ENCODE measurements at places on chromosomes 7 and 10.

- DNase-seq, result no peak
These were observed 14.2 kb downstream of the DUSP5 start for GRCh38 chr10:110511734-110512449.

- DNase-seq, result no peak
These were observed 57.1 kb upstream of the IGFBP3 start for GRCh38 chr7:45978010-45978681.

DNA sequence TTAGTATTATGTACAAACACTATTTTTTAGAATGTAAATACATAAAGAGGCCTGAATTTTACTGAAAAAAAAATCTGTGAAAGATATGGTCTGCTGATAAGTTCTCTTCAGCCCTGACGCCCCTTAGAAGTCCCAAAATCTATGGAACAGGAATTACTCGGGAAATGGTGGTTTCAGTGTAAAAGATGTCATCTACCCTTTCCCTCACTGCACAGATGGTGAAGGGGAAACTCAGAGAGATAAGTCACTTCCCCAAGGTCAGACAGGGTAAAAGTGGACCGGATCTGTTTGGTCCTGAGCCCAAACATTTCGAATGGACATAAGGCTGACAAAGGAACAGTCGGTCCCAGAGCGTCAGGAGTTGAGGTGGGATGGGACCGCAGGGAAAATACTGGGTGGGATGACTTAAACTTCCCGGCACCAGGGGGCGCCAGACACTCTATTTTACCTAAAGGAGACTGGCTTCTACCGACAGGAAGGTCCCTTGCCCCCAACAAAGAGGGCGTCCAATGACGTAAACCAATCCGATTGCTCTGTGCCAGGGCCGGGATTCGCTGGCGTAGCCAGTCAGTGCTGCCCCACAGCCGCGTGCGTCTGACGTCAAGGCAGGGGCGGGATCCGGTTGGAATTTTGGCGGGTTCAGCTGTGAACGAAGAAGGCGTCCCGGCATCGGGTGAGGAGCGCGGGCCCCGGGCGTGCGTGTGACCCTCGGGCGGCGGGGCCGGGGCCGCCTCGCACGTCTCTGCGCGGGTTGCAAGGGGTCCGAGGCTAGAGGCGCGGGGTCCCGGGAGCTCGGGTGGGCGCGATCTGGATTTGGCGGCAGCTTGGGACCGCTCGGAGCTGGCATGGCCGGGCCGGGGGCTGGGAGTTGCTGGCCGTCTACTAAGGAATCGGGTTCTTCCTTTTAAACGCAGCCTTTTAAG lies at the start of gene MCM10:
Gene MCM10, plus strand, starts transcription at position 625 of the 923 bp plus-strand sequence. CDS start 2,645 bp downstream, outside the sequence.
- DNase-seq, result peak; percentile 94

GRCh38 chr7:46099076-46099475 lies 178.0 kb upstream of the IGFBP3 start:
- DNase-seq, result no peak

DNA sequence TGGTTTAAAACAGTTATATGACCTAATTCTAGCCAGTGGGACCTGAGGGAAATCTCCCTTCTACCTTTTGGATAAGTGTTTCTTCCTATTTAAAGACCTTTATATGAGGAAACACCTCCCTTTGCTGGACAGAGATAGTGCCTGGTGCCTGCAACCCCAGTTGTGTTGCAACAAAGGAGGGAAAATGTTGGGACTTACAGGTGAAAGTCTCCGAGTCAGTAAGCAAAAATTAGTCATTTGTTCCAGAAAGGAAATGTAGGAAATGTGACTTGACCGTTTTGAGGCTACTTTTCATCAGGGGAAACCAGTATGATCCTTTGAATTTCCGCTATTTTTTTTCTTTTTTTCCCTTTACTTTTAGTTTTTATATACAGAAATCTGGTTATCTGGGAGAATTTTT lies 165.5 kb downstream of the DKK1 start:
- DNase-seq, result no peak

DNA sequence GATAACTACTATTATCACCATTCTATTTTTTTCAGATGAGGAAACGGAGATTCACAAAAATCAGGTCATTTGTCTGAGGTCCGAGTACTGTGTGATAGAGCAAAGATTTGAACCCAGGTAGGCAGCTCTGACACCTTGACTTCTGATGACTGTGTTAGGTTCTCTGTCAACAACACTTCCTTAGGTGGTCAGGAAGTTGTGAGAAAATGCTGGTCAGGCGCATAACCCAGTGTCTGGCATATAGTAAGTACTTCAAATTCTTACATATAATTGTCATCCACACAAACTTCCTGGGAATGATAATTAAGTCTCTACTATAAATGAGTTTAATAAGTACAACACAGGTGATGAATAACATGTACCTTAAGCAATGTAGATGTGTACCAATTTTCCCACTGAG lies 381.5 kb downstream of the NEBL start:
- DNase-seq, result no peak

GRCh38 chr10:6678211-6678803 lies 98.2 kb upstream of the PRKCQ start:
- no peak for DNase-seq

GRCh38 chr10:102727037-102727818 lies 12.8 kb downstream of the SFXN2 start:
- DNase-seq, result no peak

- no peak for DNase-seq
These were observed 14.2 kb upstream of the LIPN start for GRCh38 chr10:88745633-88746032.

- no peak for DNase-seq
These were observed 63.2 kb downstream of the KCNMA1 start for GRCh38 chr10:77574438-77574837.

DNA sequence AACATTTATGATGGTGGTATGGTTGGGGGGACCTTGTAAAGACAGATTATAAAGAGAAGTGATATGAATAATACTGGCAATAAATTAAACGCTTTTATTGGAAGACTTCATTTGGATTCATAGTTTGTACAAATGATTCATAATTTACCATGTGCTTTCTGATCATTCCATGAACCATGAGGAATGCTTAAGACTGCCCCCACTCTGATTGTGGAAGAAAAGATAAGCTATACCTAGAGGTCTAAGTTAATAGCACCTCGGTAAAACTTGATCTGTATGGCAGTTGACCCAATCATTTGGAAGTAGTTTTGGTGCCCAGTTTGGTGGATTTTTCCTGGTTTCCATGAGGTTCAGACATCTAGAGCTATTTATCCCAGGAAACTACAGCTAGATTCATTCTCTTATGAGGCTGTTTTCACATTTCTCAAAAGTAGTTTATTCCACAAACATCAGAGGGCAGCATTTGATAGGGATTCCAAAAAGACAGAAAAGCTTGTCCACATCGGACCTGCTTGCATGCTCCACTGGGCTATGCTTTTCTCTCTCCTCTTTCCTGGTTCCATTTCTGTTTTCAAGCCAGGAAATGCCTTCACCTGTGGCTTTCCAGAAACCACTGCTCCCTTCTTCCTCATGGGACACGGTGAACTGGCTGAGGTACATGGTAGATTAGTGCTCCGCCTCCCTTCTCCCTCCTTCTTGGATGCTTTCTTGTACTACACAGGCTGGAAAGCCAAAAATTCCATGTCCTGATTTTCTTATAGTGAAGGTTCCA lies 29.2 kb downstream of the TFAM start:
- DNase-seq, result no peak

- DNase-seq, result no peak
These were observed 116.8 kb upstream of the JCAD start for GRCh38 chr10:30176182-30176581.
